AML-193 (cell line): ENCODE measurements at places on chromosomes 13 and 19.

- no peak for DNase-seq
Observed at GRCh38 chr13:54647275-54647674, 1618.7 kb downstream of the OLFM4 start.

- DNase-seq, result peak; percentile 49
Observed at GRCh38 chr19:37655301-37655688, at the start of gene ZFP30. TSS of gene ZFP30 (minus strand) at chr19:37655465. CDS start at chr19:37647822, 7,643 bp downstream.

DNA sequence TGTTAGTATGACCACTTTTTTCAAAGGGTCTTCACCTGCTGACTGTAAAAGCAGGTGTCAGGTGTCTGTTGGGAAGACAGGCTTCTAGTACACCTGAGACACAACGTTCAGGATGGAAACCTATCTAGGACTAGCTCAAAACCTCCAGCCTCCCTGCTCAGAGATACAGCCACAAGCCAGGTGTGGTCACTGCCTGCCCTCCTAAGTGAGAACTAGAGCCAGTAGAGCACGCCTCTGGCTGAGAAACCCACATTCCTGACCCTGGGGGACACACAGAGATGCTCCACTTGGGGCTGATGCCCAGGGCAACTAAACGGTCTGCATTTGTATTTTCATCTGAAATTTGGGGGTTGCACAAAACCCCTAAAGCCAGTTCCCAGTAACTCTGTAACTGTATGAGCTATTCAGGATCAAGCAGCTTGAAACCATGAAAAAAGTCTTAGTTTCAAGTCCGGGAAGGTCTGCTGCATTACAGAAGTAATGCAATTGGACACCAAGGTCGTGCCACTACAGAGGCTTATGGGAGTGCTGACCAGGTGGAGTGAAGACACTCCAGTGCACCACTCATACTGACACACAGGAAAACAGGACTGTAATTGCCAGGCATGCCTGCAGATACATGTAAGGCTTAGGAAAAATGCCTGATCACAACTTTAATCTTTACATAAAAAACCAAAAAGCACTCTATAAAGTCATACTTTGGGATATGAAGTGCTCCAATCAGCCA, 27.8 kb downstream of the ANKRD10 start:
- DNase-seq, result no peak

GRCh38 chr13:30438286-30438685, 16.0 kb downstream of the UBE2L5 start:
- no peak for DNase-seq

- no peak for DNase-seq
Observed at GRCh38 chr19:44646049-44646416, 2.3 kb downstream of the PVR start.

DNA sequence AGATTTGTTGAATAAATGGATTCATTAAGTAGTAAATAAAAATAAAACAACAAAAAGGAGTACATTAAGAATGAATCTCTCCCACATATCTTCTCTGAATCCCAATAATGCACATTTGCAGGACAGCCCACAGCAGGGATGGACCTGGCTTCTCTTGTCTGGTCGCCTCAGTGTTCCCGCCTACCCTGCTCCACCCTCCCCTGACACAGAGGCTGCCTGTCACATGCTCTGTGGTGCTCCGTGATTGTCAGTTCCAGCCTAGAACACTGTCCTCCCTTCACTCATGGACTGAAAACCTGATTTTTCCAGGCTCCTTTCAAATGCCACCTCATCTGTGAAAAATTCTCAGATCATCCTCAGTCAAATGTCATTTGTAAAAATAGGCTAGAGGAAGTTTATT, 94.5 kb upstream of the GPR12 start:
- DNase-seq, result no peak

DNA sequence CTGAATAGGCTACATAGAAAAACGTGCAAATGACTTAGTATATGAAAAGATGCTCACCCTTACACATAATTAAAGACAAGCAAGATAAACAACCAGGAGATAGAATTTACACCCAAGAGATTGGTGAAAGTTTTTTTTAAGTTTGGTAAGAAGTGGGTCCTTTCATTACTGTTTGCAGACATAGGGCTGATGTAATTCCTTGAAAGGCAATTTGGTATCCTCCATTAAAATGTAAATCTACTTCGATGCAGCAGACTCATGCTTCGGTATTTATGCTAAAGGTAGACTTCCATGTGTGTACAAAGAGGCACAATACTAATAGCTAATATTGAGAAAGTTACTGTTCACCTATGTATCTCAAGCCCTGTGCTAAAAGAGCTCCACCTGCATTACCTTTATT, 33.5 kb downstream of the CNMD start:
- no peak for DNase-seq

DNA sequence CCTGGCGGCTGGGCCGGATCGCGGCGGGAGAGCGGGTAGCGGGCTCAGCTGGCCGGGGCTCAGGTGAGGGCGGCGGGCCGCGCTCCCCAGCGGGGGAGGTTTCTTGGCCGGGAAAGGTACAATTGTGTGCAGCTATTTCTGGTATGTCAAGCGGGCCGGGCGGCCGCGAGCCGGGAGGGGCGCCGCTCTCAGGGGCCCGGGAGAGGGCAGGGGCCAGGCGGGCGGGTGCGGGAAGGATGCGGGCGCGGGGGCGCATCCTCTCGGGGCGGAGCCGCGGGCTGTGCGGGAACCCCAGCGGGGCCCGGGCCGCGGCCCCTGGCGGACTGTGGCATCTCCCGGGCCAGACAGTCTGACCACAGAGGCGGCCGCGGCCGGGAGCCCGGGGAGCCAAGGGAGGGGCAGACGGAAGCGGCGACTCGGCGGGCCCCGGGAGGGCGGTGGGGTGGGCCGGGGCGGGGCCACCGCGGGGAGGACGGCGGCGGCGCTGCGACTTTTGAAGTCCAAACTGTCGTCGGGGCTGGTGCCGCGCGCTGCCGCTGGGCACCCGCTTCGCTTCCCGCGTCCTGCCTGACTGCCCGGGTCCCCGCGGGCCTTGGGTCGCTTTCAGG, at the start of gene LMO7:
TSS of gene LMO7 (plus strand) at position 503 of the 608 bp plus-strand sequence. CDS start 328 bp downstream, outside the sequence.
- DNase-seq, result no peak

- DNase-seq, result no peak
Observed at GRCh38 chr13:79742923-79743322, 262.0 kb downstream of the NDFIP2 start.

GRCh38 chr19:6705931-6706632, 14.4 kb downstream of the C3 start:
- no peak for DNase-seq

DNA sequence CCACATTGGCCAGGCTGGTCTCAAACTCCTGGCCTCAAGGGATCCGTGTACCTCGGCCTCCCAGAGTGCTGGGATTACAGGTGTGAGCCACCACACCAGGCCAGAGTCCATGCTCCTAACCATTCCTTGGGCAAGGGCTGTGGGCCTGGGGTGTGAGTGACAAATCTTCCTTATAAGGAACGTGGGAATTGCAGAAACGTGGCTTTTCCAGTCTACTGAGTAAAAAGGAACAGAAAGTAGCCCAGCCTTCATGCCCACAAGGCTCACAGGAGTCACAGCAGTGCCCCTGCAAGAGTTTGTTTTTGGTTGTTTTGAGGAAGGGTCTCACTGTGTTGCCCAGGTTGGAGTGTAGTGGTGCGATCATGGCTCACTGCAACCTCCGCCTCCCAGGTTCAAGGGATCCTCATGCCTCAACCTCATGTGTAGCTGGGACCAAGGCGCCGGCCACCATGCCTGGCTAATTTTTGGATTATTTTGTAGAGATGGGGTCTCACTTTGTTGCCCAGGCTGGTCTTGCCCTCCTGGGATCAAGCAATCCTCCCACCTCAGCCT, 5.1 kb downstream of the MYPOP start:
- DNase-seq, result no peak

GRCh38 chr13:31055589-31055988, 106.1 kb downstream of the HSPH1 start:
- DNase-seq, result no peak

DNA sequence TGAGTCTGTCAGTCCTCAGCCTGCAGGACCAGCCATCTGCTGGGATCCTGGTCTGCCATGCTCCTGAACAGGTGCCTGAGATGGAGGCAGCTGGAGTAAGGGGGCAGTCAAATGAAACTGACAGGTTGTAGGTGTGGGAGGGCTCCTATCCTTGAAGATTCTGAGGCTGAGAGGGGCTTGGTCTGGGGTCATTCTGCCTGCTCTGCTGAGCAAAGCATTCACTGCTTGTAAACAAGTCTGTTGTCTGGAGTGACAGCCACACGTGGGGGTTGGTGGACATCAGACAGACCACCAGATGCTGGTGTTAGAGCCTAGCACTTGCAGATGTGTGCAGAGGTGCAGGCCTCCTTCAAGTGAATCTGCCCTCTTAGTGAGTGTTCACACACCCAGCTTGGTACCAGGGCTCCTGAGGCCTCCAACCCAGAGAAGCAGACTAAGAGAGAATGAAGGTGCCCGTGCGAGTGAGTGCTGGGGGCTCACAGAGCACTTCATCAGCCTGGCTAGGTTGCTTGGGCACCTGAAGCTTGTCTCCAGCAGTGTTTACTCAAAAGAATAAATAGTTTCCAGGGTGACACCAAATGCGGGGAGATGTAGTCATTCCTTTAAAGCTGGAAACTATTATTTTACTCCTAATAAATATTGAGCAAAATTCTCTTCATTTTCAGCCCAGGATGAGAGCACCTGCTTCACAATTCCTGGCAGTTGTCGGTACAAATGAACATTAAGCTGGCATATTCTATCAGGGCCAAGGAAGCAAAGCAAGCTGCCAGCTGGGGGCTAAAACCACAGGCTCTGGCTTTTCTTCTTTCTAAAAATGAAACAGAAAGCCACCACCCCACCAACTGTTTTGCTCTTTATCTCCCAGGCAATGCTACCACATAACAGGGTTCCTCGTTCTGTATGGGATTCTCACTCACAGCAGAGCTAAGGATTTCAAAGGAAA, 82.3 kb downstream of the RNASEH2B start:
- no peak for DNase-seq
